ENCODE measurements at places on chromosomes 16 and 17.

DNA sequence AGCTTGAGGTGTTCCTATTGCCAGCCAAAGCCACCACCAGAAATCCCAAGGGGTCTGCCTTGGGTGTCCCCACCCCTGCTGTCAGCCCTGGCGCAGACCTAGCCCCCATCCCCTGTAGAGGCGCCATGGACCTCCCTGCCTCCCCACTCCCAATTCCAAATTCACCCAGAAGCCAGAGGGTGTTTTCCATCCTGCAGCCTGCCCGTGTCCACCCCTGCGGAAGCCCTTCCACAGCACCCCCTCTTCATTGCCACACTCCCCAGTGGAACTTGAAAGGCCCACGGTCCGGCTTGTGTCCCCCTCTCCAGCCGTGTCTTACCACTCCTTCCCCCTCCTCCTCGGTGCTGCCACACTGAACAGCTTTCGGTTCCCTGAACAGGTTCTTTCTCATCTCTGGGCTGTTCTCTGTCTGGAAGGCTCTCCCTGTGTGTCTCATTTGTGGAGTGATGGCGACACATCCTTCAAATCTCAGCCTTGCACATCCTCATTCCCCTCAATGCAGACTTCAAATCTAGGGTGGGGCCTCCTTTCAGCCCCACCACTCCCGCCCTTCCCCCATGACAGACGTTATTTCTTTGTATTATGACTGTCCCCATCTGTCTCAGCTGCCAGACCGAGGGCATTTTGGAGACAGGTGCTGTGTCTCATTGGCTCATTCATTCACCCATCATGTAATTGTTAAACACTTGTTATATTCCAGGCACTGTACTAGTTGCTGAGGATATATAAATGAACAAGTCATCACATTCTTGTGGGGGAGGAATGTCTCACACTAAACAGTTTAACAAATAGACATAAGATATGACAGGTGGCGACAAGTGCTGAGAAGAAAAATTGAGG is 36.3 kb downstream of the ADGRG5 start:
- DNase-seq = no peak

- no peak for DNase-seq
Observed at GRCh38 chr17:31698751-31699150, 160.3 kb downstream of the COPRS start.

GRCh38 chr17:1077986-1078711 is 81.2 kb downstream of the TIMM22 start:
- no peak for DNase-seq

DNA sequence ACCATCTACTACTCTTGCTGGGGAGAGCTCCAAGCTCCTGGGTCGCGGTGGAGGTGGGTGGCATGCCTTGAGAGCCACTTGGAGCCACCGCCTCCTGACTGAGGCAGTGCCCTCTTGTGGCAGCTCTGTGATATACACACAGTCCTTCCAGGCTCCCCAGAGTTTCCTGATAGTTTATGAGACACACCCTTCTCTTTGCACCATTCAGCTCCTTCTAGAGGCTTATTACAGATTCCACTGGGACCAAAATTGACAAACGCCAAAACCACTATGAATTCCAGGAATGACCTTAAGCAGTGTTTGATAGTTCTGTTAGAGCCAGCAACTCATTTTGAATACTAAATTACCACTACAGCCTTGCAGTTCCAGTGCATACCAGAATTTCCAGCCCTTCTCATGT is 170.1 kb upstream of the CDH13 start:
- DNase-seq = peak; percentile 75
